ENCODE measurements at places on chromosomes 4 and X.
A peak's percentile ranks its signal among the peaks of the same experiment; 100 is the strongest.

DNA sequence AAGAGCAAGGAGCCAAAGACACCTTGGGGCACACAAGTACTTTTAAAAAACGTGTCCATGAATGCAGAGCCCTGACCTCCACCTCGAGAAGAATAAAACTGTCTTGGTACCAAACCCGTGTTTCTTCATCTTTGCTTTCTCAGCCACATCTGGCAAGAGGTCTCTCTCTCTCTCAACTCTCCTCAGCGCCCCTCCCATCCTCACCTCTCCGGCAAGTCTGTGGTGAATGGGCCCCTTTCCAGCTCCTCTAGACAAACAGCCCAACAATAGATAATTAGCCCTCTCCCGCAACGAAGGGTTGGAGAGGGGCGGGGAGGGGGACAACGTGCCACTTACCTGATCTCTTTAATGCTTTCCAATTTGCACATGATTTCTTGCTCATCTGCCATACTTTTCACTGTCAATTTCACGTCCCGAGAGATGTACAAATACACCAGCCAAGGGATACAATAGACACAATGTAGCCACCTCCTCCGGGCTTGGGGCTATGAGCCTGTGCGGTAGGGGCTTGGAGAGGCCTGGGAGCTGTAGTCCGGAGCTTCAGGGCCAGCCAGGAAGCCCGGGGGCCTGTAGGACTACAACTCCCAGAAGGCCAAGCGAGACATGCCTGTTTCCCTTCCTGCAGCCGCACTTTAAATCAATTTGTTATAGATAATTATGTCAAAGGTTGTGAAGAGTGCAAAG is at the start of gene ZC4H2:
Gene ZC4H2 (minus strand): TSS at position 462 of the 684 bp plus-strand sequence. CDS start 73 bp downstream, at position 389.
- DNase-seq: peak; percentile 25

GRCh38 chr4:98480535-98480934 is 177.9 kb downstream of the TSPAN5 start:
- no peak for DNase-seq

DNA sequence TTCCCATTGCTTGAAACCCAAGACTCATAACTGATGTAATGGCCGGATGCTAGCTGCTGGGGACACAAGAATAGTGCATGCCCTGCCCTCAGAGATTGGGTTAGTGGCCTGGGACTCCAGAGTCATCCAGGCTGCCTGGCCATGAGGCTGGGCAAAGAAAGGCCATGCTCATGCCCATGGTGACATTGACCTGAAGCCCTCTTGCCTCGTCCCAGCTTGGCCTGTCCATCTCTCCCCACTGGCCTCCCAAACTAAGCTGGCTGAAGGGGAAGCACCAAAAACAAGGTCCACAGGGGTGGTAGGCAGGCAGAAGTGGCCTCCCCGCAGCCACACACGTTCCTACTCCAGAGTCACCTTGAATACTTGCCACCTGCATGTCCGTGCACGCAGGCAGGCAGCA is 141.8 kb downstream of the EVC2 start:
- no peak for DNase-seq

DNA sequence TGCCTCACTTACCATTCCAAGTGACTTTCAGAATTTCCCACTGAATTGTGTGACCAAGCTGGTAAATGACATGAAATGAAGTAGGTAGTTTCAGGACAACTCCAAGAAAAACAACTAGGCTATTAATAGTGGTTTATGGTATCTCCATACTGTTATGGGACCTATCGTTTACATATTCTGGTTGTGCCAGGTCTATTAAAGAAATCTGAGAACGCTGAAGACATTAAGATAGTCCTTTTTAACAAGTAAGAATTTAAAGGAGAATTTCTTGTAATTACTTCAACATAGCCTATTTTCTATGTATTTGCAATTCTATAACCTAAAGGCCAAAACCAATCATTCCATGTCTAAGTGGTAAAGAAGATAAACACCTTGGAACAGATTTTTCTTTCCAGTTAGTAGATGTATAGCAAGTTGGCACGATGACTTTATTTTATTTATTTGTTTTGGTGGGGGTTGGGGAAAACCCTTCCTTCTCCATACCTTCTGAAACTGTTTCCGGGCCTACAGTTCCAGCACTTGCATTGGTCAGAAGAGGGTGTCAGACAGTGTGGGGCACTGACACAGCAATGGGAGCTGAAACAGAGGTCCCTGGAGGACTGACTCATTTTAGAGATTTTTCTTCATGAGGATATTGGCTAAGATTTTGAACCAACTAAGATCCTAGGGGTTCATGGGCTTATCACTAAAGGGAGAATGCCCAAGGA is 7.6 kb upstream of the DCLK2 start:
- DNase-seq: no peak

GRCh38 chr4:27206009-27206408 is 345.4 kb downstream of the STIM2 start:
- DNase-seq: no peak

DNA sequence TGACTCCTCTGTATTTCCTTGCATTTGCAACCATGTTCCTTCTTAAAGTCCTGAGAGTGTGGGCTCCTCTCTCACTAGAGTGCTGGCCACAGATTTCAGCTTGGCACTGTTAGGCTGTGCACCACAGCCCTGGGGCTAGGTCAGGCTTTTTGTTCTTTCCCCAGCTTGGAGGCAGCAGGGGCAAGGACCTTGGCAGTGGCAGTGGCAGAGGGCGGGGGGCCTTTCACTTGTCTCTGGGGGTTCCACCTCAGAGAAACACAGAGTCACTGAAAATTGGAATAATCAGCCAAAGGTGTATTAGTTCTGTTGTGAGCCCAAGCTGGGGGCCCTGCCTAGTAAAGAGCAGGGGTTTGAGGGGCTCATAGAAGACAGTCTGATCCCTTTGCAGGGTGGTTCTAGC is 142.8 kb upstream of the CT83 start:
- no peak for DNase-seq

- no peak for DNase-seq
These were observed 3.1 kb downstream of the SMS start for GRCh38 chrX:21943460-21944135.

DNA sequence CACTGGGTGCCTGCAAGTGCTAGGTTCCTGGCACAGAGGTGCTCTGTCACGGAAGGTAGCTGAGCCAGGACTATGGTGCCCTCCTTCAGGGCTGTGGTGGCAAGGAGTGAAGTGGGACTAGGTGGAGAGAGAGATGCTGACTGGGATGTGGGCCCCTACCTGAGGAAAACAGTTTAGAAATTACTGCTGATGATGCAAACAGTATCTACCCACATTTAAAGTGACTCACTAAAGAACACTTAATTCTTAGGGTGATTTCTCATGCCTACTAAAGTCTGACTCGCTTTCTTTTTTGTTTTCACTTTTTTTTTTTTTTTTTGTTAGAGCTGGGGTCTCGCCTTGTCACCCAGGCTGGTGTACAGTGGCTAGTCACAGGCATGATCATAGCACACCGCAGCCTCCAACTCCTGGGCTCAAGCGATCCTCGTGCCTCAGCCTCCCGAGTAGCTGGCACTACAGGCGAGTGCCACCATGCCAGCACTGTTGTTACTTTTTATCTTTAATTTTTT is 3.1 kb downstream of the ZNF185 start:
- DNase-seq: no peak

DNA sequence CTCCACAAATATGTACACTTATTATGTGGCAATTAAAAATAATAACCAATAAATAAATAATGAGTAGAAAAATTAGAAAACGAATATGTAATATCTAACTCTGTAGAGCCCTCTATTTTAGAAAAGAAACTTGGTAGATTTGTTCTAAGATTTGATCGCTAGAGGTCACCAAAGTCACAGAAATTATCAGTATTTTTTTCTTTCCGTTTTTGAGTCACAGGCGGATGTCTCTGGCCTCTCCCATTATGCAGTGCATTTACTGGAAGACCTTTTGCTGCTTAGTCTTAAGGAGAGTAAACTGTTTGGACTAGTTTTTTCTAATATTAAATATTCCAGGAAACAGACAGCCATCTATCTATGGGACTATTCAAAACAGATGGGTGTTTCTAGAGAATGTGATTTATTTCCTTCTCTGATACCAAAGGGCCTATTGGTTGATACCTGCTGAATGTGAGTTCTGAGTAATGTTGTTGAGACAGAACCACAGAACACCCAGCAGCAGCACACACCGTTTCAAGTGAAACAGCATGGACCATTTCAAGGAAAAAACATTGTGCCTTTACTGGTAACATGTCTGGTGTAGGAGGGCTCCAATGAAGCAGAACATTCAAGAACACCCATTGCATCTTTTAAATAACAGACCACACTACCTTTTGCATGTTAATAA is 34.0 kb upstream of the GYPA start:
- no peak for DNase-seq

- no peak for DNase-seq
These were observed 207.2 kb downstream of the NLGN4X start for GRCh38 chrX:6021316-6022091.

DNA sequence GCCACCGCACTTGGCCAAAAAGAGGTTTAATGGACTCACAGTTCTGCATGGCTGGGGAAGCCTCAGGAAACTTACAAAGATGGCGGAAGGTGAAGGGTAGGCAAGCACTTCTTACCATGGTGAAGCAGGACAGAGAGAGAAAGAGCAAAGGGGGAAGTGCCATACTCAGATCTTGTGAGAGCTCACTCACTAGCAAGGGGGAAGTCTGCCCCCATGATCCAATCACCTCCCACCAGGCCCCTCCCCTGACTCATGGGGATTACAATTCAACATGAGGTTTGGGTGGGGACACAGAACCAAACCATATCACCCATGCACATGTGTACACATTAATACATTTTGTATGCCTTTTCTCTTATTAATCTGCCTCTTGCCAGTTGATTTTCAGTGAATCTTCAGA is 77.2 kb upstream of the HSD17B10 start:
- no peak for DNase-seq

DNA sequence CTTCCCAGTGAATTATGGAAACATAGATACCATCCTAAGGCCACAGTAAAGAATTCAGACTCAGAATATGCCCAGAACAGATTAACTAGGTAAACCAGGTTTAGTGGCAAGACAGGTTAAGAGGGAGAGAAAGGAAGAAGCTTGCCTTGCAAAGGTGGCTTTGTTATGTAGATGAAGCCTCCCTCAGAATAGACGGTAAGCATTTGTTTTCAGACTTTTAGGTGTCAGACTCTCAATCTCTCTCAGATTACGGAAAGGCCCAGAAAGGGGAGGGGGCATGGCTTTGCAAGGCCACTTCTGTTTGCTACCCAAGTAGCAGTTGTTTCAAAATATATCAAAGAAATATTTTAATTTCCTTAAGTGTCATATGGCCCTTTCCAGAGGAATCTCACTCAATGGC is 457.1 kb upstream of the BOD1L1 start:
- no peak for DNase-seq

DNA sequence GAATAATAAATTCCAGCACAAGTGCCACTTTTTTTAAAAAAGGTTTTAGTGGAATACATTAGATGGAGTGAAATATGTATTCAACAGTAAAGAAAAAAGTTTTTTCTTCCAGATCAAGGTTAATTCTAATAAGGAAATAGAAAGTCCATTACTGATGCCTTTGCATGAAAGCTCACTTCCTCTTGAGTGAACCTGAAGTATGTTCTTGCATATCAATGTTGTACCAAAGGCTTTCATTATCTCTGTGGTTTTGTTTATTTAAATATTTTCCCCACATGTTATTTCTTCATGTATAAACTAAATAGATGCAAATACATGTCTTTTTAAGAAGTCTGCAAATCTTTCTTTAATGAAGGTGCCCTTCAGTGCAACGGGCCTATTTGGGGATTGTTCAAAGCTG is 307.9 kb downstream of the C4orf33 start:
- no peak for DNase-seq

GRCh38 chr4:7295197-7295910 is 103.0 kb downstream of the SORCS2 start:
- no peak for DNase-seq

DNA sequence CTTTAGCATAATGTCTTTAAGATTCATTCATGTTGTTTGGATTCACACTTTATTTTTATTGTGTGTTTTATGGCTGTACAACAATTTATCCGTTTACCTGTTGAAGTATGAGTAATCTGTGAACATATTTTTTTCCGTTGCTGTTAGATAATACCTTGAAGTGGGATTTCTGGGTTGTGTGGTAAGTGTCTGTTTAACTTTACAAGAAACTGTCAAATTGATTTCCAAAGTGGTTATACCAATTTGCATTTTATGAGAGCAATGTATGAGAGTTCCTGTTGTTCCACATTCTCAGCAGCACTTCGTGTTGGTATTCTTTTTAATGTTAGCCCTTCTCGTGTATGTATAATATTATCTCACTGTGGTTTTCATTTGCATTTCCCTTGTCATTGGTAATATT is 53.6 kb downstream of the USP53 start:
- DNase-seq: no peak

DNA sequence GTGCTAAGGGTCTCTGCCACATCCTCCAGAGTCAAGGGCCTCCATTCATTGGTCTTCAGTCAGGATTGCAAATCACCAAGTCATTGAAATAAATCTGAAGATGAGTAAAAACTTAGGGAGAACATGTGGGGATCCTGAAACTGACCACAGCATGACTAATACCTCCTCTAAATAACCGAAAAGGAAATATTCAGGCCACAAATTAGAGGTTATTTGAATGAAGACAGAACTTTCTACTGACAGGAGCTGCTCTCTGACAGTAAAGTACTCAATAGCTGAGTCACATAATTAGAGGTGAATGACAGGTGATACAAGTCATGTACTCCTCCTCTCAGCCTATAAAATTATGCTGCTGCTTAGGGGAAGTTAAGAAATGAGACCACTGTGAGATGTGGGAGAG is 240.2 kb upstream of the F9 start:
- DNase-seq: no peak

DNA sequence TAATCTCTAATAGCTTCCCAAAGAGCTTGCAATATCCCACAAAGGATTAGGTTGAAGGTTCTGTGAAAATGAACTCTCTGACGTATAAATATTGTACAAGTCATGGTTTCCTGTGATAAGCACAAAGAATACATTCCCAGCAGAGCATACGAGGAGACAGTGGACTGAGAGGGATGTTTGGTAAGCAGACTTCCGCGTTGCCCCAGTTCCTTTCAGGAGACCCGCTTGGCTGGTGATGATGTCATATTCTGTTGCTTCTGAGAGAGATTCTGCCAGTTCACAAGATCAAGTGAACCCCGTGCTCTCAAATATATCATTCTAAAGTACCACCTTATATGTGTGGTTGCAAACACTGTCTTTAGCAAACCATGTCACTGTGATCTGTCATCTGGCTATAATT is 323.9 kb upstream of the CASK start:
- no peak for DNase-seq

GRCh38 chr4:79013756-79014155 is 74.5 kb upstream of the PAQR3 start:
- DNase-seq: no peak

- DNase-seq: no peak
These were observed 39.9 kb downstream of the SAT1 start for GRCh38 chrX:23822841-23823240.

DNA sequence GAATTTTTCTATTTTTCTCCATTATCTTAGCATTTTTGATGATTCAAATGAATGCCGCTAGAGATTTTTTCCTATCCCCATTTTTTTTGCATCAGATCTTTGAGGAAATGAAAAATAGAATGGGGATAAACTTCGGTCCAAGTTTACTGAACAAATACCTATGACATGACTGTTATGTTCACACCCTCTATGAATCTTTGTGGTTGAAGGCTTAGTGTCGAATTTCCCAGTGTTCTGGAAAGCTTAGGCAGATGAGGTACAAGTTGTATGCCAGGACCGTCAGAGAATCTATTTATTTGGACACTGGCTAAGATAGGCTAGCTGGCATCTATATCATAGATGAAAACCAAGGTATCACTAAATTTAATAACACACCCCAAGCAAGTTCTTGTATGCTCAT is 123.4 kb downstream of the SPCS3 start:
- no peak for DNase-seq

Measured in activated CD4-positive, CD25-positive, alpha-beta regulatory T cell treated with anti-CD3 and anti-CD28 coated beads, Interleukin-2, amount 50 U/mL, for 16 hours (primary cell).